Pancreas (tissue), 10 donors: ENCODE measurements at places on chromosomes 2 and 18. TPM values are rescaled to one million over a fixed set of nuclear protein-coding genes. Genes with fewer than 3 reads are reported as not detected.

DNA sequence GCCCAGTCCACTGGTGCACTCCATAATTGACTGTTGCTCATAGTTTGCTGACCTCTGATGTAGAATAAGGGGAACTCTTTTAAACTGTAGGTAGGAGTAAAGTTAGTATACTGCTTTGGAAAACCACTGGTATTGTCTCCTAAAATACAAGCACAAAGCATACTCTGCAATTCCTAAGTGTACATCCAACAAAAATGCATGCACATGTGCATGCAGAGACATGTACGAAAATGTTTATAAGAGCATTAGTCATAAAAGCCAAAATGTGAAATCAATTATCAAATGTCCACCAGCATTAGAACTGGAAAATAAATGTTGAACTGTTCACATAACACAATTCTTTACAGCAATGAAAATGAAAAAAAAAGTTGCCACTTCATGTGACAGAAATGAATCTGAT is 39.8 kb upstream of the DDX18 start:
- H3K27me3 ChIP-seq: no peaks in the 10 kb centered on the region
- no peaks in the 10 kb centered on the region for H3K4me1 ChIP-seq
- H3K4me3 ChIP-seq: no peak overlapping the region

- no peak for DNase-seq
- H3K4me1 ChIP-seq: peaks cover 5% of the 10 kb centered on the region
- no peak overlapping the region for H3K27ac ChIP-seq
These were observed 9.1 kb upstream of the COL3A1 start for GRCh38 chr2:188964976-188965546.

- H3K27me3 ChIP-seq: no peaks in the 10 kb centered on the region
- no peaks in the 10 kb centered on the region for H3K36me3 ChIP-seq
These were observed 151.5 kb downstream of the ASXL3 start for GRCh38 chr18:33729556-33729955.

GRCh38 chr2:14137643-14138042 is 494.9 kb upstream of the LRATD1 start:
- H3K4me3 ChIP-seq: no peak overlapping the region
- no peak for DNase-seq
- no peaks in the 10 kb centered on the region for H3K27me3 ChIP-seq
- no peaks in the 10 kb centered on the region for H3K4me1 ChIP-seq
- H3K36me3 ChIP-seq: no peaks in the 10 kb centered on the region
- H3K27ac ChIP-seq: no peak overlapping the region

- no peak overlapping the region for H3K27ac ChIP-seq
- no peaks in the 10 kb centered on the region for H3K36me3 ChIP-seq
- no peak for DNase-seq
- no peaks in the 10 kb centered on the region for H3K27me3 ChIP-seq
- no peaks in the 10 kb centered on the region for H3K4me1 ChIP-seq
These were observed 15.8 kb upstream of the BOD1L2 start for GRCh38 chr18:57131101-57131500.

Gene ALPG
- not detected for polyA plus RNA-seq

Gene SPP2
- polyA plus RNA-seq: not detected

DNA sequence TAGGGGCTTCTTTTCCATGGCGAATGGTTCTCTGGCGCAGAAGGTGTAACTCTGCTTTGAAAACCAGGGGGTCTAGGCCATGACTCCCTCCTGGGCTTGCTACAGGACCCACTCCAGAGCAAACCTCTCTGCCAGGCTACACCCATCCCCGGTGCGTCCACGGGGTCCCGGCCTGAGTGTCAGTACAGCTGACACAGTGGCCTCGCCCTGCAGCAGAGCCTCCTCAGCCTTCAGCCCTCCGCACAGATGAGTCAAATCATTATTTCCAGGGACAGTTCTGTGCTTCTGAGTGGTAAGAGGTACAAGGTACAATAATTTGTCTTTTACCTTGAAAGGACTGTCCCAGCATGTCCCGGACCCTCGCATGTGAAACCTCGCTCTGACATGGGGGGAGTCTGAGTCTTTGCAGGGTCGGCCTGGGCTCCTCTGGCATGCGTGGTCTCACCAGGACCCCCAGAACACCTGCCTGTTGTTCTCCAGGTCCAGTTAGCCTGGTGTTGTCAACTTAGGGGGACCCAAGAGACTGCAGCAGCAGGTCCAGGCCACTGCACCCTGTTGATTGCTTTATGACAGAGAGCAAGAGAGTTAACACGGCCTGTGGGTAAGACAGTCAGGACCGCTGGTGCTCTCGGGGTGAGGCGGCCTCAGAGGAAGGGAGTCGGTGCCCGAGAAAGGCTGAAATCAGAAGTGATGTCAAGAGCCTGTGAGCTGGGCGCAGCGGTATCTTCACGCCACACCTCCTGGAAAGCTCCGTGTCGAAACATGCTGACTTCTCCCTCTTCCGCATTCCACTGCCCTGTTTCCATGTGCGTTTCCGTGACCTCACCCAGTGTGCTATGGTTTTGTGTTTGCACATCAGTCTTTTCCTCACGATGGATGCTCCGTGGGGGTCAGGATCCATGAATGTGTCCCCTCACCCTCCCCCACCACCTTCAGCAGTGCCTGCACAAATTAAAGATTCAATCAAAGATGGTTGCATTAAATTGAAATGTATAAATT is 340.1 kb downstream of the EIPR1 start:
- H3K4me1 ChIP-seq: no peaks in the 10 kb centered on the region
- no peak overlapping the region for H3K4me3 ChIP-seq
- H3K27me3 ChIP-seq: no peaks in the 10 kb centered on the region
- no peak overlapping the region for H3K27ac ChIP-seq
- no peaks in the 10 kb centered on the region for H3K36me3 ChIP-seq

GRCh38 chr2:234286118-234286598 is 210.7 kb downstream of the ARL4C start:
- no peaks in the 10 kb centered on the region for H3K27me3 ChIP-seq
- no peak for DNase-seq
- no peak overlapping the region for H3K27ac ChIP-seq
- no peaks in the 10 kb centered on the region for H3K4me1 ChIP-seq
- H3K4me3 ChIP-seq: no peak overlapping the region

DNA sequence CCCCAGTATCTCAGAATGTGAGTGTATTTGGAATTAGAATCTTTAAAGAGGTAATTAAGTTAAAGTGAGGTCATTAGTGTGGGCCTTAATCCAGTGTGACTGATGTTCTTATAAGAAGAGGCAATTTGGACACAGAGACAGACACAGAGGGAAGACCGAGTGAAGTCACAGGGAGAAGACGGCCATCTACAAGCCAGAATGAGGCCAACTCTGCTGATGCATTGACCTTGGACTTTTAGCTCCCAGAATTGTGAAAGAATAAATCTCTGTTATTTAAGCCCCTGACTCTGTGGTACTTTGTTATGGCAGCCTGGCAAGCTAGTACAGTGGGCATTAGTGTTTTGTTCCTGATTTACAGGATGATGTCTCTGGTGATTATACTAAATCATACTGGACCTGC is 64.6 kb downstream of the LTBP1 start:
- no peaks in the 10 kb centered on the region for H3K36me3 ChIP-seq
- no peak overlapping the region for H3K27ac ChIP-seq
- DNase-seq: no peak

DNA sequence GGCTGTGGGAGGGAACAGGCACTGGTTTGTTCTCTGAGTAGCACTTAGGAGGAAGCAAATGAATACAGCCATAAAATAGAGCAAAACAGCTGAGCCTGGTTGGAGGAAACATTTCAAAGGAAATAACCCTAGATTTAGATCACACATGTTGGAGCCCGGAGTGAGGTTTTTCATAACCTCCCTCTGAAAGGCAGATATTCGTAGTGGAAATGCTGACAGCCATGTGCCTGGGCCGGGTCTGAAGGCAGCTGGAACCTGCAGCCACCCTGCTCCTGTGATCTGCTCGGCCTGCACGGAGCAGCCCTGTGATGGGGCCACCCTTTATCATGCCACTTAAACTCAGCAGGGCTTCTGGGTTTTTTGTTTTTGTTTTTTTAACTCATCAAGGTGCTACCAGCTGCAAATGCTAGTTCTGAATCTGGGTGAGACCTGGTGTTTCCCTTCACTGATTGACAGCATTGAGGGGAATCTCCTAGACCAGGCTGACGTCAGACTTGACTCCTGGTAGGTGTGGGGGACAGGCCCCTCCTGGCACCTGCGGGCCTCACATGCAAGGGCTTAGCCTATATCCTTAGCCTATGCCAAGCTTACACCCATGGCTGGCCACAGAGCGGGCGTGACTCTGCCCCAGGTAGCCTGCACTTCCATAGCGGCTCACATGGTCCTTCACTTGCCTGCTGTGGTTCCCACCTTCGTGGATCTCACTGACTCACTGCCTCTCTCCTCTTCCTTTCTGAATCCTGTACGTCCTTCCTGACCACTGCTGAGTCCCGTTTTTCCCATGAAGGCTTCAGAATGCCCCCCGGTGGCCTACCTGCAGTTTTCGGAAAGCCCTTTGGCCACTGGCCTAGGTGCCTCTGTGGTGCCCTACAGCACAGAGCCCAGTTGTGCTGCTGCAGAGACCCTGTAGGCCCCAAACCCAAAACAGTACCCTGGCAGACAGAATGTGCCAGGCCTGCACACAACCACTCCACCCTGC is 217.3 kb downstream of the SEPTIN10 start:
- no peak overlapping the region for H3K27ac ChIP-seq
- H3K36me3 ChIP-seq: no peaks in the 10 kb centered on the region
- no peaks in the 10 kb centered on the region for H3K27me3 ChIP-seq
- H3K4me3 ChIP-seq: no peak overlapping the region
- DNase-seq: no peak

- H3K27ac ChIP-seq: no peak overlapping the region
- no peaks in the 10 kb centered on the region for H3K27me3 ChIP-seq
- H3K4me3 ChIP-seq: no peak overlapping the region
- H3K4me1 ChIP-seq: no peaks in the 10 kb centered on the region
These were observed 47.1 kb downstream of the CTDP1 start for GRCh38 chr18:79726721-79727120.

Gene IL36G
- not detected for polyA plus RNA-seq

DNA sequence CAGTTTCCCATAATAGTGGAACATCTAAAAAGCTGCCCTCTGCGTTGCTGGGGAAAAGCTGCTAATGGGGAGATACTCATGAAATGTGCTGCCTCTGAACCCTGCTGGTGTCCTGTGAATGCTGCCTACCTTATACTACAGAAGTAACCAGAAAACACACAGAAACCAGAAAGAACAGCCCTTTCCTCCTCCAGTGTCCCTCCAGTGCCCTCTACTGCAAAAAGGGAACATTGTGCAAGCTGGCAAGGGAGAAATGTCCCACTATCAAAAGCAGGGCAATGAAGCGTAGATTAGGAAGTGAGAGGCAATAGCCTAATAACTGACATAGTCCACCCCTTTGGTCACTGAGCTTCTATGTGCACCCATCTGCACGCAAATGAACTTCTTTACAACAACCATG is 162.7 kb upstream of the ETAA1 start:
- H3K4me3 ChIP-seq: no peak overlapping the region
- no peaks in the 10 kb centered on the region for H3K36me3 ChIP-seq
- no peaks in the 10 kb centered on the region for H3K4me1 ChIP-seq
- H3K27me3 ChIP-seq: no peaks in the 10 kb centered on the region

Gene SIX3
- 1.7 TPM for polyA plus RNA-seq

GRCh38 chr2:210839034-210839433 is 282.6 kb downstream of the CPS1 start:
- no peak overlapping the region for H3K4me3 ChIP-seq
- no peak overlapping the region for H3K27ac ChIP-seq
- H3K4me1 ChIP-seq: no peaks in the 10 kb centered on the region
- DNase-seq: no peak

DNA sequence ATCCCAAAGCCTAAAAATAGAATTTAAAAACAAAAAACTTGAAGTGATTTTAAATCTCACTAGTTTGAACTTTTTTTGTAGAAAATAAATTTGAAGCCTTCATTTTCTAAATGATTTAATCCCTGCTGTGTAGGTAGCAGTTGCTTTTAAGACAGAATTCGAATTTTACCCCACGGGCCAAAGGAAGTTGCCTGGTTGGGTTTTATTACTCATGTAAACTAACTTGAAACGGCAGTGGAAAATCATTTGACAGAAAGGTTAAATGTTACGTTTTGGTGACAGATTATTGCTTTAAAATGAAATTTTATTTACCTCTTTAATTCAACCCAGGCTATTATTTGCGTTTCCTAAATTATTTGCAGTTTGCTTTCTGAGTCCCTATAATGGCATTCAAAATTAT is 2.0 kb downstream of the MAPRE2 start:
- no peaks in the 10 kb centered on the region for H3K36me3 ChIP-seq
- no peak overlapping the region for H3K27ac ChIP-seq
- no peak for DNase-seq
- no peaks in the 10 kb centered on the region for H3K4me1 ChIP-seq

Gene ABCG5
- polyA plus RNA-seq: not detected

Gene CPLX4
- not detected for polyA plus RNA-seq

GRCh38 chr2:230849633-230850357 is 14.9 kb upstream of the ITM2C start:
- no peak overlapping the region for H3K27ac ChIP-seq
- no peaks in the 10 kb centered on the region for H3K36me3 ChIP-seq
- no peak for DNase-seq

GRCh38 chr18:77993188-77993981 is 743.7 kb downstream of the GALR1 start:
- no peak overlapping the region for H3K27ac ChIP-seq
- no peaks in the 10 kb centered on the region for H3K4me1 ChIP-seq
- no peak for DNase-seq
- H3K4me3 ChIP-seq: no peak overlapping the region

DNA sequence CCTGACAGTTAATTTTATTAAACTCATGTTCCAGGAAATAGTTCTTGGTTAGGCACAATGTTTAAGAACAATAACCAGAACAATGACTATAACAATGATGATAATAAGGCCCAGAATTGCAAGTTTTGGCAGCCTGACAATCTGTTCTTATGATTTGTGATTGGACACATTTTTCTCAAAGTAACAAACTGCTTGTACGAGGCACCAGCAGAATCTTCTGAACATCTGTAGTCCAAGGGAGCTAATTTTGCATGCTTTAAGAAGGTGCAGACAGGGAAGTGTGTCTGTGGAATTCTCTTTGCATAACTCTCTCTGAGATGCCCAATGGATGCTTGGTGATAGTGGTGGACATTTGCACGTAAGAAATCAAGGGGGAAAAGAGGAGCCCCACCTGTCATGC is 709.3 kb downstream of the SLC4A3 start:
- H3K4me3 ChIP-seq: no peak overlapping the region
- H3K27ac ChIP-seq: no peak overlapping the region
- no peaks in the 10 kb centered on the region for H3K27me3 ChIP-seq
- H3K4me1 ChIP-seq: no peaks in the 10 kb centered on the region
- no peaks in the 10 kb centered on the region for H3K36me3 ChIP-seq

- no peak overlapping the region for H3K27ac ChIP-seq
- DNase-seq: no peak
- no peaks in the 10 kb centered on the region for H3K4me1 ChIP-seq
- no peaks in the 10 kb centered on the region for H3K27me3 ChIP-seq
- H3K4me3 ChIP-seq: no peak overlapping the region
These were observed 433.7 kb downstream of the MBD2 start for GRCh38 chr18:53790786-53791185.

DNA sequence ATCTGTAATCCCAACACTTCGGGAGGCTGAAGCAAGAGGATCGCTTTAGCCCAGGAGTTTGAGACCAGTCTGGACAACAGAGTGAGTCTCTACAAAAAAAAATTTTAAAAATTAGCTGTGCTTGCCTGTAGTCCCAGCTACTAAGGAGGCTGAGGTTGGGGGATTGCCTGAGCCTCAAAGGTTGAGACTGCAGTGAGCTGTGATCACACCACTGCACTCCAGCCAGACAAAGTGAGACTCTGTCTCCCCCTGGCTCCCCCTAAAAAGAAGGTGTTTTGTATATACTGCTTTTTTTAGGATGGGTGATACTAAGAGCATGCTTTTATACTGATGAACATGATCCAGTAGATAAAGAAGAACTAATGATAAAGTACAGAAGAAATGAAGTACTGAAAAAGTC is 145.0 kb downstream of the BAZ2B start:
- no peaks in the 10 kb centered on the region for H3K27me3 ChIP-seq
- no peak overlapping the region for H3K4me3 ChIP-seq
- no peak for DNase-seq
